Stimulated activated CD8-positive, alpha-beta memory T cell treated with anti-CD3 and anti-CD28 coated beads, Interleukin-15, amount 100 ng/mL, for 48 hours (primary cell): ENCODE measurements at places on chromosomes 5 and 9.

- DNase-seq = no peak
These were observed 844 bp downstream of the POLR3G start for GRCh38 chr5:90475436-90475980.

DNA sequence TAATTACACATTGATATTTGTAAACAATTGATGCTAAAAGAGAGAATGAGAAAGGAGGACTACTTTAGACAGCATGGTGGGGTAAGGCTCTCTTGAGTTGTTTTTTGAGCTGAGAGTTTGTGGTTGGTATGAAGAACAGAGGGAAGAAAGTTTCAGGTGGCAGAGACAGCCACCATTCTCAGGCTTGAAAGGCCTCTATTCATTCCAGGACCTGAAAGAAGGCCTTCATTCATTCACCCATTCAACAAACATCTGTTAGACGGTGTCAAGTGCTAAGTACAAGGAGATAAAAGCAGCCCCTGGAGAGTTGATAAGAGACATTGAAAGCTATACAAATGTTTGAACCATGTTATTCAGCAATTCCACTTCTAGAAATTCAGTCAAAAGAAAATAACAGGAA is 21.7 kb upstream of the ADAM19 start:
- no peak for DNase-seq

- DNase-seq = no peak
These were observed 97.4 kb downstream of the CDH9 start for GRCh38 chr5:26940994-26941393.

GRCh38 chr9:91815896-91816295 is 134.1 kb downstream of the ROR2 start:
- no peak for DNase-seq

GRCh38 chr5:154713615-154714125 is 41.5 kb upstream of the LARP1 start:
- no peak for DNase-seq

GRCh38 chr5:123289210-123289609 is 134.0 kb downstream of the CEP120 start:
- no peak for DNase-seq

- no peak for DNase-seq
These were observed 68.5 kb downstream of the OSTF1 start for GRCh38 chr9:75156858-75157257.

- peak; percentile 38 for DNase-seq
These were observed 55.6 kb upstream of the LMX1B start for GRCh38 chr9:126558051-126558665.

DNA sequence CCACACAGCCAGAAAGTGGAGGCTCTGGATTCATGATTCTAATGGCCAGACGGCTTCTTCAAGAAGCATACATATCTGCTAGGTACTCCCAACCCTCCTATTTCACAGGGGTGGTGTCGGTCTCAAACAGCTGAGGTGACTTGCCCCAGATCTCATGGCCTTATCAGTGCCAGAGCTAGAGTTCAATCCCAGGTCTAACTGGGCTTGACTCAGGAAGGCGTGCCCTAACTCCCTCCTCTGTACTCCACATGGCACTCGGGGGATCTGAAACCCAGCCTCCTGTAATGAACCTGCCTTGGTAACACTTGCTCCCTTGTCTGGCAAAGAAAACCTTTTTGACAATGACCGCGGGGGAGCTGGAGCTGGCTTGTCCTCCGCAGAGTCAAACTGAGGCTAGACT is 2.1 kb downstream of the QRFP start:
- no peak for DNase-seq

DNA sequence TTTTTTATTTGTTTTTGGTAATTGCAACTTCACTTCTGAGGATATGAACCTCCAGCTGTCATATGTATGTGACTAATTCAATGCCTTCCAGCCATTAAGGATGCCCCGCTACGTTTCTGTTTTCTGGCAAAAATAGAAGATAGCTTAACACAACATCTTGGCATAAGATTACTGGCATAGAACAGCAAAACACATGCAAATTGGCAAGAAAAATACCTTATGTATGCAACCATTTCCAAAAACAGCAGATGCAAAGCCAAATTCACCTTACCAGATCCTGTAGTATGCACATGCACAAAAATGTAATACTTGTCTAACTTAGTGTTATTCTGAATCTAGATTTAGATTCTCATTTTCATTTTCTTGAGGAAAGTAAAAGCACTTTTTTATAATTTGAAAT is 461.1 kb upstream of the CYLC2 start:
- no peak for DNase-seq

DNA sequence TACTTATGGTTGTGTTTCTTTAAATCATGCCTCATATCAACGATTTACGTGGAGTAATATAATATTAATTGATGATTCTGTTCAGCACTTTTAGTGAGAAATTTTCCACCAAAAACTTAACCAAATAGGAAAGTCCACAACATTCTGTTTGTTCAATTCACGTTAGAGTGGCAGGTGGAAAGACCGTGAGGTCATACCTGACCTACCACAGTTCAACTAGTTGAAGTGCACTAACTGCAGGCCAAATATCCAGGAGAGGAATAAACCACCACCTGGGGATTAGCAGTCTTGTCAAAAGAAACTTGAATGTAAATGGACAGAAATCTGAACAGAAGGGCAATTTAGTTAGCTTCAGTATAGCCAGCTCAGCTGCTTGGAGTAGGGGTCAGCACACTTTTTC is 577.7 kb downstream of the KIF4B start:
- no peak for DNase-seq

- no peak for DNase-seq
These were observed 190.6 kb downstream of the DAB2IP start for GRCh38 chr9:121841771-121842611.
